Progenitor cell of endocrine pancreas (in vitro differentiated cells): ENCODE measurements at places on chromosomes 4 and X. TPM values are rescaled to one million over a fixed set of nuclear protein-coding genes. Genes with fewer than 3 reads are reported as not detected.

- no peak overlapping the region for H3K4me3 ChIP-seq
- no peaks in the 10 kb centered on the region for H3K36me3 ChIP-seq
- no peak overlapping the region for H3K27ac ChIP-seq
- DNase-seq: no peak
- H3K27me3 ChIP-seq: no peaks in the 10 kb centered on the region
Observed at GRCh38 chrX:32954125-32954524, 257.2 kb downstream of the DMD start.

DNA sequence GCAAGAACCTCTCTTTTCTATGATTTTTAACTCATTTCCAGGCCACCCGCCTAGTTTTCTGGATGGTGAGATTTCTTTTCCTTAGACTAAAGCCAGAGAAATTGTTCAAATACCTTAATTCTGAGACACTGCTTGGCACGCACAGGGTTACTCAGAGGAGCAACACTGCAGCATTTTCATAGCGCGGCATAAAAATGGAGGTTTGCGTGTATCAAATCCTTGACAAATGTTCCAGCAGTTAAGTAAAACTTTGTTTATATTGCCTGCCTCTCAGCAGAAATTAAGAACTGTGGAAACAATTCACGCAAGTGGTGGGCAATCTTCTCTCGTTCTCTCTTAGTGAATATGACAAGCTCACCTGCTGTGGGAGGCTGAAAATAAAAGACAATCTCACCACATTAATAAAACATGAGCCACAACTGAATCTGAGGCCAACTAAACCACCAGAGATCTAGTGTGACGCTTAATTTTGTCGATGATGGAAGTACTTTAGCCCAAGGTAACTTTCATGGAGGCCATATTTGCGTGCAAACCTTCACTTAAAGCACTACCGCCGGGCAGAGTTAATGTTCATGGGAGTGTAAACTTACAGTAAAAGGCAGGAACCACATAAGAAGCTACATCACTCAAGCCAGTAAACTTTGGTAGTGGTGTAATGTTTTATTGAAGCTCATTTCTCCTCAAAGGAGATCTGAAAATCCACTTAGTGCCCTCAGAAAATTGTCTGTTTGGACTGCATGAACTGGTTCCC lies 894.8 kb upstream of the EPHA5 start:
- H3K4me3 ChIP-seq: no peak overlapping the region
- peaks cover 6% of the 10 kb centered on the region for H3K4me1 ChIP-seq

GRCh38 chr4:100979736-100980135 lies 367.6 kb downstream of the PPP3CA start:
- no peak overlapping the region for H3K27ac ChIP-seq
- H3K4me1 ChIP-seq: peaks cover 5% of the 10 kb centered on the region
- no peak overlapping the region for H3K4me3 ChIP-seq

DNA sequence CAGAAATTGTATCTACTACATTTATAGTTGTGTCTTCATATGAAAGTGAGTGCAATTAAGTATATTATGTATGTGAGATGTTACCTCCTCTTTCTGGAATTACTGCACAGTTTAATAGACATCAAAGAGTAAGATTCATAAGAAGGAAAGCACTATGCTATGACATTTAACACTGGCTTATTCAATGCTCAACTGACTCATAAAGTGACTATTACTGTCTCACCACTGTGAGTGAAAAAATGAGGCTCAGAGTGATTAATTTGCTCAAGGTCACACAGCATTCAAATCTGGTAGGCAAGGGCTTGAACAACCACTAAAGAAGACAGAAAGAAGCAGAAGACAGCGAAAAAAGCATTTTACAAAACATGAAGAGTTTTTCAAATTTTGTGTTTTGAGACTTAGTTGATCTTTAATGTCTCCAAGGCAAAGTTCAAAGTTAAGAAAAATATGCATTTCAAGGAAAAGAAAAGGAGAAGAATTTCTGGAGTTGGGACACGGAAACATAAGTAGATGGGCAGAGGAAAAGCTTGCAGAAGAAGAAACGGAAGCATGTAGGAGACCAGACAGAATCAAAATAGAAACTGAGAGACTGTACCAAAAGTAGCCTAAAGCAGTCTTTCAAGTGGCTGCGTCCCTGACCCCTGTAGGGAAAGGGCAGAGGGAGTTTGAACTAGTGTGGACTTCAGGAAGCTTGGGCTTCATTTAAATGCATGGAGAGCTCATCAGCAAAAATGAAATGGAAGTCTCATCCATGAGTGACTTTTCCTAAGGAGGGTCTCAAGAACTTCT lies 66.3 kb downstream of the KCNIP4 start:
- H3K27me3 ChIP-seq: no peaks in the 10 kb centered on the region
- H3K4me3 ChIP-seq: no peak overlapping the region
- no peak for DNase-seq
- no peaks in the 10 kb centered on the region for H3K4me1 ChIP-seq
- no peak overlapping the region for H3K27ac ChIP-seq
- H3K36me3 ChIP-seq: no peaks in the 10 kb centered on the region

DNA sequence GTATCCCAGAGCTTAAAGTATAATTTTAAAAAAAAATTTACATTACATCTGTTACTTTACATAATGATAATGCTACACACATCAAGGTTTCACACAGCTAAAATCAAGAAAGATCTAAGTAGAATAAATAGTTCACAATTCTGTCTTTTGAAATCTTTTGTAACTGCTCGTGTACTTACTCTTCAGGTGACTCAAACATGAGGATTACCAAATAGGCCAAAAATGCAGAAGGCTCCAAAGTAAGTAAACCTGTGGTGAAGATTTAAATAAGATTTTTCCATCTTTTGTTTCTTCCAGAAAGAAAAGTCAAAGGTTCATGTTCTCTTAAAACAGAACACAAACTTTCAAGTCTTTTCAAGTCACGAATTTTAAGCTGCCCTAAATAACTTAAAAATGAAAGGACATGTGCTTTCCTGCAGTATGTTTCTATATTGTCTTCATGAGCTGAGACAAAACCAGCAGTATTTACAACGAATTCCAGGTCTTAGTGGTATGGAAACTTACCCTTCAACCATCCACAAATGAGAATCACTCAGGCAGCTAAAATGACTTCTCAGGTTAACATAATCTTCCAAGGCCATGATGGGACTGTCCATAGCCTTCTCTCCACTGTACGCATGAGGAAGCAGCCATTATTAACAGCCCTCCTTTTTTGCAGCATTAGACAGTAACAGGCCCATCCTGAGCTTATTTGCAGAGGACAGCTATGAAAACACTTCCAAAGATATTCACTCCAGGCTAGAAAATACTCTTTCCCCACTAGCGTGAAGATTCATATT lies 172.8 kb upstream of the EDNRA start:
- no peaks in the 10 kb centered on the region for H3K36me3 ChIP-seq
- peaks cover 2% of the 10 kb centered on the region for H3K4me1 ChIP-seq
- DNase-seq: no peak
- H3K4me3 ChIP-seq: no peak overlapping the region

GRCh38 chr4:118839221-118839927 lies 3.4 kb upstream of the SEC24D start:
- peaks cover 7% of the 10 kb centered on the region for H3K4me1 ChIP-seq
- H3K27ac ChIP-seq: no peak overlapping the region
- peaks cover 15% of the 10 kb centered on the region for H3K27me3 ChIP-seq
- no peaks in the 10 kb centered on the region for H3K36me3 ChIP-seq
- no peak overlapping the region for H3K4me3 ChIP-seq
- no peak for DNase-seq

- peaks cover 8% of the 10 kb centered on the region for H3K4me1 ChIP-seq
- no peaks in the 10 kb centered on the region for H3K36me3 ChIP-seq
- DNase-seq: no peak
- no peaks in the 10 kb centered on the region for H3K27me3 ChIP-seq
- no peak overlapping the region for H3K27ac ChIP-seq
Observed at GRCh38 chr4:87216469-87216868, 3.9 kb downstream of the KLHL8 start.

GRCh38 chr4:65007841-65008439 lies 598.7 kb upstream of the TECRL start:
- no peaks in the 10 kb centered on the region for H3K27me3 ChIP-seq
- no peaks in the 10 kb centered on the region for H3K36me3 ChIP-seq
- H3K4me1 ChIP-seq: peaks cover 14% of the 10 kb centered on the region
- DNase-seq: peak; percentile 22
- no peak overlapping the region for H3K27ac ChIP-seq

- no peak overlapping the region for H3K4me3 ChIP-seq
- H3K27ac ChIP-seq: no peak overlapping the region
- no peaks in the 10 kb centered on the region for H3K36me3 ChIP-seq
- no peaks in the 10 kb centered on the region for H3K4me1 ChIP-seq
- no peak for DNase-seq
Observed at GRCh38 chrX:120350450-120351138, 11.3 kb upstream of the ATP1B4 start.

DNA sequence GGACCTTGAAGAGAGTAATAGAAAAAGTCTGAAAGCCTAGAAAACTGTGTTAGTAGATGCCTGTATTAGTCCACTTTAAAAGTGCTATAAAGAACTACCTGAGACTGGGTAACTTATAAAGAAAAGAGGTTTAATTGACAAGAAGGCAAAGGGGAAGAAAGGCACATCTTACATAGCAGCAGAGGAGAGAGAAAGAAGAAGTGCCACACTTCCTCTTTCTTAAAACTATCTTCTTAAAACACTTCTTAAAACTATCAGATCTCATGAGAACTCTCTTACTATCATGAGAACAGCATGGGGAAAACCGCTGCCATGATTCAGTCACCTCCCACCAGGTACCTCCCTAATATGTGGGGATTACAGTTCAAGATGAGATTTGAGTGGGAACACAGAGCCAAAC lies 18.8 kb upstream of the COL25A1 start:
- no peak for DNase-seq
- no peaks in the 10 kb centered on the region for H3K27me3 ChIP-seq
- no peaks in the 10 kb centered on the region for H3K4me1 ChIP-seq
- H3K36me3 ChIP-seq: peaks cover 5% of the 10 kb centered on the region

DNA sequence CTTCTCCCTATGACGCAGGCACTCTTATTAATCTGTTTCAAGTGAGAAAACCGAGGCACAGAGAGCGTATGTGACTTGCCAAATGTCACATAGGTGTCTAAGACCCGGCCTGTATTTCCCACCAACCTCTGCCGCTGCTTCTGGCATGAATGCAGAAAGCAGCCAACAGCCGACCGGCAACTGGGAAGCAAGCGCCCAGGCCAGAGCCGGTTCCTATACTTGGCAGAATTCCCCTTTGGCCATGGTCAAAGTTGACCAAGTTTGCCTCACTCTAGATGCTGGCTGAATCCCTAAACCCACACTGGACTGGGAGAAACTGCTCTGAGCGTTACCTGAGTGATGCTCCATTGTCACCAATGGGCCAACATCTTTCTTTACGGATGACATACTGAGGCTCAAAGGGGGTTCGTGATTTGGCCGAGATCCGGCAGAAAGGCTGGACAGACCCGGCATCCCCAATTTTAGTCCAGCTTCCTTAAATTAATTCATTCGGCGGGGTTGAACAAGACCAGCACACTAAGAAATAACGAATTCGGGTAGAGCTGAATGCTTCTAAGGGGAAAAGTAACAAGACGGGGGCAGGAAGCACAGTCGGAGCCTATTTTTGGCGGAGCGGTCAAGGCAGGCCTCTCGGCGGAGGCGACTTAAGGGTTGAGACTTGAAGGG lies 11.2 kb downstream of the MSX1 start:
- H3K4me3 ChIP-seq: no peak overlapping the region
- no peak for DNase-seq
- peaks cover 6% of the 10 kb centered on the region for H3K4me1 ChIP-seq
- H3K27ac ChIP-seq: no peak overlapping the region
- H3K36me3 ChIP-seq: no peaks in the 10 kb centered on the region

DNA sequence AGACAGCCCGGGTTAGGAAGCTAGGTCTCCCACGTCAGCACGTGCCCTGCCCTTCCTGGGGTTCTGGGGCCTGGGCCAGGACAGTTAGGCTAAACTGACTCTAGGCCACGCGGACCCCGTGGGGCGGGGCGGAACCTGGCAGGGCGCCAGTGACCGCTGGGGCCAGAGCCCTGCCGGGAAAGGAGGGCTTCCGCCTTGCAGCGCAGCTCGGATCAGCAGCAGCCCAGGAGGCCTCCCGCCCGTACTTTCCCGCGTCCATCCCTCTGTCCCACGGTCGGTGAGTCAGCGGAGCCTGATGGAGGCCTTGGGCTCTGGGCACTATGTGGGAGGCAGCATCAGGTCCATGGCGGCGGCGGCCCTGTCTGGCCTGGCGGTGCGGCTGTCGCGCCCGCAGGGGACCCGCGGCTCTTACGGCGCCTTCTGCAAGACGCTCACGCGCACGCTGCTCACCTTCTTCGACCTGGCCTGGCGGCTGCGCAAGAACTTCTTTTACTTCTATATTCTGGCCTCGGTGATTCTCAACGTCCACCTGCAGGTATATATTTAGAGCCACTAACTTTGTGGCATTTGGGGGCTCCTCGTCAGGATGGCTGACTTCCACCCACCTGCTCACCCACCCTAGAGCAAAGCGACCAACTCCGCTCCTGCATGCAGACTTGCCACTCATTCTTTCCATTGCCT lies at the start of gene SMIM10:
Gene SMIM10, plus strand, starts transcription at position 191 of the 681 bp plus-strand sequence. Its CDS starts 105 bp downstream, at position 296.
- peaks cover 10% of the 10 kb centered on the region for H3K27me3 ChIP-seq
- peak within 1 kb of the TSS; percentile 76 for H3K4me3 ChIP-seq
- peaks cover 2% of the 10 kb centered on the region for H3K36me3 ChIP-seq
- H3K4me1 ChIP-seq: no peaks in the 10 kb centered on the region
- peak; percentile 10 for DNase-seq

GRCh38 chrX:139875841-139876240 lies 57.0 kb downstream of the ATP11C start:
- H3K4me1 ChIP-seq: peaks cover 5% of the 10 kb centered on the region
- peaks cover 5% of the 10 kb centered on the region for H3K36me3 ChIP-seq
- no peak for DNase-seq
- no peaks in the 10 kb centered on the region for H3K27me3 ChIP-seq
- no peak overlapping the region for H3K4me3 ChIP-seq
- no peak overlapping the region for H3K27ac ChIP-seq

The AMTN gene
- total RNA-seq: not detected in 2 replicates

The VGLL1 gene
- total RNA-seq: 0.24 and 1.8 TPM in 2 replicates

The PABPC1L2A gene
- not detected in 2 replicates for total RNA-seq

The CXCL11 gene
- total RNA-seq: not detected in 2 replicates
